MM.1S (cell line): ENCODE measurements at places on chromosomes 2 and 18.
A peak's percentile ranks its signal among the peaks of the same experiment; 100 is the strongest.

DNA sequence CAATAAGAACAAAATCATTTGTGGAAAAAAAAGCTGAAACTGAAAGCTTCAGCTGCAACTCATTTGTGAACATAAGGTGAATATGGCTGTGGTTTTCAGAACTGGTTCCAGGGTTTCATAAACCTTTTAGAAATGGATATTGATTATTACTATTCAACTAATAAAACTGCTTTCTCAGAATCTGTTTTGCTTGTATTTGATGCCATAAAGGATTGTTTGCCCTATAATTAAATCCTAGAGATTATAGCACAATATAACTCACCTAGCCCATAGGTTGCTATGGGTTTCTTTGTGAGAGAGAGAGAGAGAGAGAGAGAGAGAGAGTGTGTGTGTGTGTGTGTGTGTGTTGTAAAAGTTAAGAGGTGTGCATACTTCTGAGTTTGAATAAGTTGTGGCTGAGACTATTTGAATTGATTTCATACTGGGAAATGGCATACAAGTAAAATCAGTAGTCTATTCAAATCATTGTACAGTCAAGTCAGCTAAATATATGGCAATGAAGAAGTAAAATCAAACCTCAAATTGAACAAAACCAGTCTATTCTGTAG is 339.2 kb downstream of the ARHGAP15 start:
- peak; percentile 68 for DNase-seq

DNA sequence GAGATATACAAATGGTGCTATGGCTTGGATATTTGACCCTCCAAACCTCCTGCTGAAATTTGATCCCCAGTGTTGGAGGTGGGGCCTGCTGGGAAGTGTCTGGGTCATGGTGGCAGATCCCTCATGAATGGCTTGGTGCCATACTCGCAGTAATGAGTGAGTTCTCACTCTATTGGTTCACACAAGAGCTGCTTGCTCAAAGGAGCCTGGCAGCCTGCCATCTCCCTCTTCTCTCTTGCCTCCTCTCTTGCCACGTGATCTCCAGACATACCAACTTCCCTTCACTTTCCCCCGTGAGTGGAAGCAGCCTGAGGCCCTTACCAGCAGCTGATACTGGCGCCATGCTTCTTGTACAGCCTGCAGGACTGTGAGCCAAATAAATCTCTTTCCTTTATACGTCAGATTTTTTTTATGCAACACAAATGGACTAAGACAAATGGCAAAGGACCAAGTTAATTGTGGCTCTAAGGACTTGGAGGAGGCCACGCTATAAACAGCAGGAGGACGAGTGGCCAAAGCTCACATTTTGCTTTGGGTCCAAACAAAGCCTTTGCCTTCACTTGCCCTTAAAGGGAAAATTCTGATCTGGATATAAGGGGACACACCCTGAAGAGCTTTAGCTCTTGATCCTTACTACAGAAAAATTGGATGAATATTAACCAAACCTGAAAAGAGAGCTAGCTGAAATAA is 214.7 kb downstream of the SS18 start:
- no peak for DNase-seq

DNA sequence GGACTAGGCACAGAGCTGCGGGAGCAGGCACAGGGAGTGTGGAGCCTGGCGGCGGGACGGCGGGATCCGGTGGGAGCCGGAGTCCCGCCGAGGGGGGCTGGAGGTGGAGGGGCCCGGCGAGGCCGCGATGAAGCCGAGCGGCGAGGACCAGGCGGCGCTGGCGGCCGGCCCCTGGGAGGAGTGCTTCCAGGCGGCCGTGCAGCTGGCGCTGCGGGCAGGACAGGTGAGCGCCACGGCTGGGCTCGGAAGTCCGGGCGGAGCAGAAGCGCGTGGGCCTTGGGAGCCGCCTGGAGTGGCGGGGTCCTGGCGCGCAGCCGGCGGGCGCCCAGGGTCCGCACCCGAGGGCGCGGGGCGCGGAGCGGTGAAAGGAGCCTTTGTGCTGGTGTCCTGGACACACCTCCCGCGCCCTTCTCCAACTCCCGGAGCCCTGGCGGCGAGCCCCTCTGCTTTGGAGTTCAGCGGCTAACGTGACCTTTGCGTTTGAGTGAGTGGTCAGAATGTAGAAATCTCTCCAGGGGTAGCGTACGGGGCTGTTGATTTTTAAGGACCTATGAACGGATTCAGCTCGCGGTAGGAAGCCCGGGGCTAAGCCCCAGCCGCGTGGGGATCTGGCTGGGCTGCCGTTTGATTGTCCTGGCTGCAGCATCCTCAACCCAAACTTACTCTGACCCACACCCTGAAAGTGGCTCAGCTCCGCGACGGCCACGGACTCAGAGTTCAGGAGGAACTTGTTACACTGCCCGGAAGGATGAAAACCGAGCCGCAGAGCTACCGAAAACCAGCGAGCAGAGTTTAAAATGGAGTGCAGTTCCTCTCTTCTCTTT is 448 bp downstream of the IMPA2 start:
- peak; percentile 33 for DNase-seq

- DNase-seq, result no peak
These were observed 110.9 kb upstream of the DNAJC10 start for GRCh38 chr2:182605166-182605565.

DNA sequence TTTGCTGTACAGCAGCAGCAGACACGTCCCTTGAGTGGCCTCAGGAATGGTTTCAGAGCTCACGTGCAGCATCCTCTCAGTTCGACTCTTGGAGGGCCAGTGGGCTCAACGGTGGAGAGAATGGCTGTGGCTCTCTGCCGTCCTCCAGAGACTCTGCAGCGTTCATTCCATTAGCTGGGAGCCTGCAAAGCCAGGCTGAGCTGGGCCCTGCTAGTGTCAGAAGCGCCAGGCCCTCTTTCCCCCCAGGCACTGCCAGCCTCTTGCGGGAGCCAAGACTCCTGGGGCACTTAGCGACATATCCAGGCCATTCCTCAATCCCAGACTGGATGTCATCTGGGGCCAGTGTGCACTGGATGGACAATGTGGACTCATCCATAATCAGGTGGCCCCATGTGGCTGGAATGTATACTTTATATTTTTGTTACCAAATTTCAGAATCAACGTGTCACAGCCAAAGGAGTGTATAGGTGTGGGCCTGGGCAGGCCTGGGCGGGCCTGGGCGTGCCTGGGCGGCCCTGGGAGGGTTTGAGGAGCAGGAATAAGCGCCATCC is 125.1 kb upstream of the EPAS1 start:
- no peak for DNase-seq

DNA sequence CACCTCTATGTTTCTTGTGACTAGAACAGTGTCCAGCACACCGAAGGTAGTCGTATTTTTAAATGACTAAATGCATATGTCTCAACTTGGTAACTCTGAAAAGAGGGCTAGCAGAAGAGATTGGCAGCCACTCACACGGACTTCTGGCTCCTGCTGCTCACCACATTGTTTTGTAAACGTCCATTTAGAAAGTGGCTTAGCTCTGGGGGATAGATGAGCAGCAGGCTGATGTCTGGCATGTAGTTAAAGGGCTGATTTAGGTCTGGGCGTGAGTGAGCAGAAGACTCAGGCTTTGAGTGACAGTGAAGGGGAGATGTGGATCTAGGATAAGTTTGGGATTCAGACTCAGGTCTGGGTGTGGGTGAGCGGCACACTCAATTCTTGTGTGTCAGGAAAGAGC is 372.9 kb upstream of the HS6ST1 start:
- no peak for DNase-seq

- DNase-seq, result no peak
These were observed 127.2 kb upstream of the MAPRE2 start for GRCh38 chr18:34913837-34914661.

DNA sequence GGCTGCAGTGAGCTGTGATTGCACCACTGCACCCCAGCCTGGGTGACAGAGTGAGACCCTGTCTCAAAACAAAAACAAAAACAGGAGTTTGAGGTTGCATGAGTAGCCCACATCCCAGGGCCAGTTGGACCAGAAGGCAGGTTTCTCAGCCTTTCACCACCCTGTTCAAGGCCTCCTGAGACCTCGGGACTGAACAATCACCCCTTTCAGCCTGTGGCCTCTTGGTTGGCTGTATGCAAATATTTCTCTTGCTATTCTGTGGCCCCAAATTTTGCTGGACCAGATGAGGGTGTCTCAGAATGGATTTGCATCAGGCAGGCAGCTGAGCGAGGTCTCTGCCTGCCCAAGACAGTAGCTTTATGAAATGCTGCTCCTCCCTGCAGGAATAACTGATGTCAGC is 56.9 kb downstream of the DPYSL5 start:
- DNase-seq, result no peak

DNA sequence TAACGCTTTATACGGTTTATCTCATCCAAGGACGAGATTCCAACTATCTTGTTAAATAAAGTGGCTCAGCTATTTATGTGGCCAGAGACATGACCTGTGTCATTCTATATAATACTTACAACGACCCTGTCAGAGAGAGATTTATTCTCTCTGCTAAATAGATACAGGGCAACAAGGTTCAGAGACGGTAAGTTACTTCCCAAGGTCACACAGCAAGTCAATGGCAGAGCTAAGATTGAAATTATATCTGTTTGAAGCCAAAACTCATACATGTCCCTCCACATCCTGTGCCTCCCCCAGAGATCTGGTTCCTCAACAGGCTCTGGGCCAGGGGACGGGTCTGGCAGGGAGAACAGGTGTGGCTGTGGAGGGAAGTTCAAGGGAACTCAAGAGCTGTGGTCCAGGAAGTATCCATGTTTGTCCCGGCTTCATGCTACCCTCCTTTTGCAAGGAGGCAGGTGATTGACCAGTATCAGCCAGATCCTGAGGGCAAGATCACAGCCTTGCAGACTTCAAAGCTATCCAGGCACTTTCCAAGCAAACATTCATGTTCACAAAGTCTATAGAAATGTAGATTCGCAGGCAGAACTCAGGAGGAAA is 99.8 kb downstream of the CAPN13 start:
- no peak for DNase-seq

DNA sequence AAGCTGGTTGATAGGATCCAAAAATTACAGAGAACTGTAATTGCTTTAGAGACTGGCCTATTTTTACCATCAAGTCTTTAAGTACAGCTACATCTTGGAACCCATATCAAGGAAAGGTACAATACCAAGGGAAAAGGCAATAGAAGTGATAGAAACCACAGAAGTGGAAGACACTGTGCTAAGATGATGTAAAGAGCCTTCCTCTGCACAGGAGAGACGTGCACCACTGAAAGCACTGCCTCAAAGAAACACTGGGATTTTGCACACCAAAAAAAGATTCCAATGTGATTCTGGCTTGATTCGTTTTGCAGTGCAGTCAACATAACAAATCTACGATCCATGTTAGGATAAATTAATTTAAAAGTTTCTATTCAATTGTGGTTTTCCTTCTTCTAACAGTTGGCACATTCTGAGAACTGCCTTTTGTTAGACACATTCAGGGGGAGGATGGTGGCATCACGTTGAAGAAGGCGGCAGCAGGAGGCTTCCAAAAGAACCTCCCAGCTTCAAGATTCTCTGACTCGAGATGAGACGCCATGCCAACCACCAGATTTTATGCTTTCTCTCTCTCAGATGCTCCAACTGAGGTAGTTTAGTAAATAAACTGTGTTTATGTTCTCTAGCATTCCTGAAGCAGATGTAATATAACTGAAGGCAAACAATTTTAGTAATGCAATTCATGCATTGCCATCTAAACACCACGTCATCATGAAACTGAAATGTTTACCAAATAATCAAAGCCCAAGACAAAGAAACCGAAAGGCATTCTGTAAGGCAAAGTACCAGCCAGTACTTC is 102.9 kb downstream of the BCL2 start:
- peak; percentile 66 for DNase-seq

DNA sequence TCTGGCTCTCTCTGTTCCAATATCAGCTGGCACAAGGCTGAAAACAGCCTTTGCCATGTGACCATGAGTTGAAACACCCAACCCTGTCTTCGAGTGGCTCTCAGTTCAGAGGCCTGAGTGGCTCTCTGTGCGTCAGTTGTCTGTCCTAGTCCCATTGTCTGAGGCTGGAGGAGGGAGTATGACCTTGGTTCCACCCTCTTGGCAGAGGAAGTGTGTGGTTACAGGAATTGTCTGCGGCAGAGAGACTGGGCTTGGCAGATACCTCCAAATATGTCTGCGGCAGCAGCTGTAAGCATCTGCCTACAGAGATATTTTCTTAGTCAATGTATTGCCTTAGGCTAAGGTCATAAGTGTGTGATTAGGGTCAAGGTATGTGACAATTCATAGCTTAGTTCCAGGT is 32.6 kb downstream of the CNGA3 start:
- DNase-seq, result no peak

DNA sequence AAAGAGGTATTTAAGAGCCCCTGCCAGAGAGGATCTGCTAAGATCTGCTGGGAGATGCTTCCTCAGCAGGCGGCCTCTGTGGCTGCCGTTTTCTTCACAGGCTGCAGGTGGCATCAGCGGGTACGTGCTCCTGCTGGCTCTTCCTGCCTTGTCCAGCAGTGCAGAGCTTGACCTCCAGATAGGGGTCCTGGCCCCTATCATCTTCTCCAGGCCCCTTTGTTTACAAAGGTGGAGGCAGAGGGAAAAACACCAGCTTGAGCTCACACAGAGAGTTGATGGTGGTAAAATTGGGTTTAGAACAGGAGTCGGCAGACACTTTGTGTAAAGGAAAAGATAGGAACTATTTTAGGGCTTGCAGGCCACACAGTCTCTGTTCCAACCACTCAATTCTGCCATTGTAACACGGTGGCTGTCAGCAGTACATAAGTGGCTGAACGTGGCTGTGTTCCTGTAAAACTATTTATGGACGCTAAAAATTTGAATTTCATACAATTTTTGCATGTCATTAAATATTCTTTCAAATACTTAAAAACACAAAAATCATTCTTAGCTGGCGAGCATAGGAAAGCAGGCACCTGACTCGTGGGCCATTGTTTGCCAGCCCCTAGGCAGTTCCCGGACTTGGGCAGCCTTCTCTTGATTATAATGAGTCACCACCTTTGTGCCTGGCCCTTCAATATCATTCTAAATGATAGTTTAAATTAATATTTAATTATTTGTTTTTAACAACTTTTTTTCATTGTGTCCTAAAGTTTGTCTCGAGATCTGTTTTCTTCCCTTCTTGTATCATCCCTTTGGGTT is 98.2 kb upstream of the B3GNT7 start:
- DNase-seq, result peak; percentile 67
